Putamen (tissue), 1 donor: ENCODE measurements at places on chromosomes 4 and X.

GRCh38 chr4:172826346-172826745, 342.3 kb upstream of the GALNT7 start:
- no peak for DNase-seq

DNA sequence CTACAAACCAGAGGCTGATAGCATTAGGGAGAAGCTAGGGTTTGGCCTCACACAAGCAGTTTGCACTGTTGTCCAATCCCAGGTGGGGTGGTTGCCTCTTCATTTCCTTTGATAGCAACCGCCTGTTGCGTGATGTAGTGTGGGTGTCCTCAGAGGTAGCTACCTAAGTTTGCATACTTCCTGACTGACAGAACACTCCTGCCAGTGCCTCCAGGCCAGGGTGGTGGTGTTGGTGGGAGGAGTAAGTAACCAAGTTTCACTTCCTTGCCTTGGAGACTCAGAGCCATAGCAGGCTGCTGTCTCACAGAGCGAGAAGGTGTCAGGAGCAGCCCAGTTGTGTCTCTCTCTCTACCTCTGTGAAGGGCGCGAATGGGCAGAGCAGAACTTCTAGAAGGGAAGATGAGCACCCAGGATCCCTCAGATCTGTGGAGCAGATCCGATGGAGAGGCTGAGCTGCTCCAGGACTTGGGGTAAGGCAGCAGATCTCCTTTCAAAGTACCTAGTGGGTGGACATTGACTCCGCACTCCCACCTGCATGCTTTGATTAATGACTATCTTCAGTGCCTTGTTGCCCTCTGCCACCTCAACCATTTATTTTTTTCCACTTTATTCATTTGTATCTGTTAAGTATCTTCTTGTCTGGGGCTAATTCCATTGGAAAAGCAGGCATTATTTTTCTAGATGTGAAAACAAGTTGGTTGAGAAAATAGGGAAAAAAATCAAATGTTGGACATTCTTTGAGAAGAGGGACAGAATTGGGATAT, at the start of gene DAPP1:
TSS of gene DAPP1 (plus strand) at position 283 of the 764 bp plus-strand sequence. CDS start at position 370, 87 bp downstream.
- DNase-seq = no peak

- no peak for DNase-seq
Observed at GRCh38 chrX:32572644-32573043, 638.7 kb downstream of the DMD start.

- no peak for DNase-seq
Observed at GRCh38 chrX:95505721-95506120, 1178.9 kb upstream of the DIAPH2 start.

GRCh38 chr4:85496126-85496849, 21.3 kb downstream of the ARHGAP24 start:
- no peak for DNase-seq

- no peak for DNase-seq
Observed at GRCh38 chrX:1521459-1521956, 15.5 kb downstream of the P2RY8 start.

DNA sequence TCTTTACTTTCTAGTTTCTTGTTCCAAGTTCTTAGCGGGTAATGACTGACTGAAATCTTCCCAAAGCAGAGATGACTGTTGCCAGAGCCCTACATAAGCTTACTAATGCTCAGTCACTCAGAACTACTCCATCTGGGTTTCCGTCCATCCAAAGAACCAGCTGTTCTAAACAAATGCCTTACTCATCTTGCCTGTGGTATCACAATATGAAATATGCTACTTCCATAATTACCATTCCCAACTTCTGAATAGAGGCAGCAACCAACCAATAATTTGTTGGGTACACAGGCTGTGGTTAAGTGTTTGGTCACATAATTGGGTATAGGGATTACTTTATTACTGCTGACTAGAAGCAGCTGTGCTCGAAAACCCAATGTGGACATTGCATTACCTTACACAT, 930.2 kb upstream of the DIAPH2 start:
- DNase-seq = no peak

- DNase-seq = no peak
Observed at GRCh38 chr4:170623899-170624298, 534.1 kb upstream of the AADAT start.

DNA sequence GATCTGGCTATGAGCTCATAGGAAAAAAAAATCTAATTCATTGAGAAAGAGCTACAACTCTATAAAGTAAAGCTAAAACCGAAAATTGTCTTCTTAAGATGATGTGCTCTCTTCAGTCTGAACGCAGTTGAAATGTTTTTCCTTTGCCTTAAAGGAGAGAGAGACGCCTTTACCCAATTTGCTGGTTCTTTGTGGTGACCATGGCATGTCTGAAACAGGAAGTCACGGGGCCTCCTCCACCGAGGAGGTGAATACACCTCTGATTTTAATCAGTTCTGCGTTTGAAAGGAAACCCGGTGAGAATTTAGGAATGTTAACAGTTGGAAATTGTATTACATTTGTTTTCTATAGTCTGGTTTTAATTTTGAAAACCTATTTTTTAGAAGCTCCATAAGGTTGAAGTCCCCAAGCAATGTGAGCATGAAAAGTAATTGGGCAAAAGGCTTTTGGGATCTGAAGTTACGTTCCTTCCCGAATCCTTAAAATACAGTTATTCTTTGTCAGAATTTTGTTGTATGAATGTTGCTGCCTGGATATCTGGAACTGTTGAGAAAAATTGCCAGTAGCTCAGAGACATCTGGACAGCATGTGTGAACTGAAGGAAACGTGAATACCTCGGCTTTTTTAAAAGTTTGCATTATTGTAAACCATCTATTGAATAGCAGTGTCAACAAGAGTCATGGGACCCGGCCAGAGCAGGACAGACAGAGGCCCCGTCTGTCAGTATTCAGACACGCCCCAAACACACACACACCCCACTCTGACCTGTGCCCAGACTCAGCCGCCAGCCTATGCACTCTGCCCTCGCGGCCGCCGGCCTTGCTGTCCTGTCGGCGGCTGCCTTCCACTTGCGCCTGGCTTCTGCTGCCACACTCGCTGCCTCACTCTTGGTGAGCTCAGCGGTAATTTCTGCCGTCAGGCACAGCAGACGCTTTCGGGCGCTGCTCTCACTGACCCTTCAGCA, 9.9 kb downstream of the PIGG start:
- no peak for DNase-seq
